ENCODE measurements at places on chromosomes 3 and 15. TPM values are rescaled to one million over a fixed set of nuclear protein-coding genes. Genes with fewer than 3 reads are reported as not detected.

UROC1 gene
- not detected for total RNA-seq

SAMD7 gene
- total RNA-seq = not detected

CA12 gene
- 10.3 TPM for total RNA-seq

ISLR2 gene
- 4.4 TPM for total RNA-seq
